Stimulated activated CD4-positive, alpha-beta T cell treated with anti-CD3 and anti-CD28 coated beads, Interleukin-1b, Interleukin-23, amount 100 ng/mL, for 1 hour (primary cell): ENCODE measurements at places on chromosomes 2 and 18.

GRCh38 chr2:120316528-120317179 lies 29.3 kb upstream of the INHBB start:
- DNase-seq: no peak

GRCh38 chr2:32011485-32011960 lies 715 bp upstream of the MEMO1 start:
- DNase-seq: no peak

- DNase-seq: no peak
These were observed 28.8 kb downstream of the ANXA4 start for GRCh38 chr2:69770747-69771146.

DNA sequence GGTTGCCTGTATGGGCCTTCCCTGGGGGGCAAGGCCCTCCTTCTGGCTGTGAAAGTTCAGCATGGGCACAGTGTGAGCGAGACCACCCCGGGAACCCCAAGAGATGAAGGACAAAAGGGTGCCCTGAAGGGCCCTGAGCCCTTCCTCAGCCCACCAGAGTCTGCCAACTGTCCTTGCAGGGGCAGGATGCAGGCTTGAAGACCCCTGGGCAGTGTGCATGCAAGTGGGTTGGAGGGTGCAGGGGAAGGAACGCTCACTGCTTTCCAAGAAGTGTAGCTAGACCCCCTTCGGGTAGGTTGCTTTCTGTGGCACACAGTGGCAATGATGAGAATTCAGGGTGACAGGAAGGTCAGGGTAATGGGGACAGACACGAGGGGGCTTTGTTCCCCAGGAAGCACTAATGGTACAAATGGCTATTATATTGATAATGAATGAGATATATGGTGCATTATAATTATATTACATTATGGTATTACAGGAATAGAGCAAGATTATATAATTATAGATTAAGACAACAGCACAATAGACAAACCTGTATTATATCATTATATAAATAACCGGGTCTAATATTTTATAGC lies 228.7 kb downstream of the ATAD2B start:
- no peak for DNase-seq

- no peak for DNase-seq
These were observed 74.2 kb downstream of the STPG4 start for GRCh38 chr2:47080888-47081301.

GRCh38 chr18:36786686-36787085 lies 42.1 kb downstream of the TPGS2 start:
- DNase-seq: no peak
